Activated gamma-delta T cell (primary cell): ENCODE measurements at places on chromosomes 5 and 9.
A peak's percentile ranks its signal among the peaks of the same experiment; 100 is the strongest.

GRCh38 chr5:141490271-141490670, 1.4 kb downstream of the PCDHGC5 start:
- no peak for DNase-seq

- no peak for DNase-seq
Observed at GRCh38 chr9:35311891-35312639, 150.3 kb downstream of the UNC13B start.

DNA sequence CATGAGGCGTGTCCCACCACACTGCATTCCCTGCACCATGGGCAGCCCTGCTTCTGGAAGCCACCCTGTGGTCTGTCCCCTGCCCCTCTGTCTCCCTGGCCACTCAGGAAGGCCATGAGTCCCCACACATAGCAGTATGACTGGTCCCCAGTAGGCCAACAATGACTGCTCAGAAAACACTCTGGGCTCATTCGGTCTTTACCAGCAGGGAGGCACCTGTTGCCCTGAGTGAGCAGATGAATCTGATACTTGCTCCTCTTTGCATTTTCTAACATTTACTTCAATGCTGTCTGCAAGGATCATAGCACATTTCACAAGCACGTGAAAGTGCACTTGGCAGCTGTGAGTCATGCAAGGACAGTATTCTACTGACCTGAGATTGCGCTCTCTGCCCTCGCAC, 365.4 kb upstream of the IRX1 start:
- no peak for DNase-seq

DNA sequence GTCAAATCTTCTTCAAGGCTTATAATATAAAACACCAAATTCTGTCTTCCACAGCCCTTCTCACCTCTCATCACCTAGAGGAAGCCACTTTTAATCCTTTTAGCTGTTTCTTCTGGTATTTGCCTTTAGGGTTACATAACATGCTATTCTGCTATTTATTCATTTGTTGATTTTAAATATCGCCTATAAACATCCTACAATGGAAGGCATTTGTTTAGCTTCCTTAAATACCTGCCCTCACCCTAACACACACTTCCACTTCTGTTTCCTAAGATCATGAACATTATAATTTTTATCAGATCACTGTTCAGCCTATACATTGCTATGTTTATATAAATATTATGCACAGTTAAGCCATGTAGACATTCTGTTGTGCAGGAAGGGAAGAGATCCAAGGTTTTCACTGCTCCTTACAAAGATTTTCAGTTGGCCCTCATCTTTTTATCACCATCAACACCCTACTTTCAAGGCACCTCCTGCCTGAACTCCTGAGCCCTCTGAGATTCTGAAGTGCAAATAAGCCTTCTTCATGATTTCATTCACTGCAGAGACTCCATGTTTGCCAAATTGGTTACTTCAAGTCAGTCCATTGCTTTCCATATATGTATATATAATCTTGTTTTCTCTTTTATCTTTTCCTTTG, 356.9 kb upstream of the ACTBL2 start:
- DNase-seq: no peak

- no peak for DNase-seq
Observed at GRCh38 chr5:53067641-53068040, 41.9 kb downstream of the MOCS2 start.

GRCh38 chr5:170355601-170356098, 33.5 kb downstream of the KCNMB1 start:
- no peak for DNase-seq

- no peak for DNase-seq
Observed at GRCh38 chr5:138979684-138980280, 104.6 kb upstream of the LRRTM2 start.

DNA sequence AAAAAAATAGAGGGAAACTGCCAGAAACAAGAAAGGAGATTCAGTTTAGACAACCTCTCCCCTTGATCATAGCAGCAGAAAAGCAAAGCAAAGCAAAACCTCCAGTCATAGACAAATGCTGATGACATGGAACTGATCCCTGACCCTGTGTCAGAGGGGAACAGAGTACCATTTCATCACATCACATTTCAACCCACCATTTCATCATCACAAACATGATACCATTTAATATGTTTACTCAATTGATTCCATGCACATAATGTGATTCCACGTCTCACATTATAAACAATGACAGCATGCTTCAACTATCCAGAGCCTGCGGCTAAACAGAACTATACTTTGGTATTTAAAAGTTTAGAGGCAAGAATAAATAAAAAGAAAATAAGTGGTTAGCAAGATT, 28.7 kb upstream of the ACOT12 start:
- no peak for DNase-seq

DNA sequence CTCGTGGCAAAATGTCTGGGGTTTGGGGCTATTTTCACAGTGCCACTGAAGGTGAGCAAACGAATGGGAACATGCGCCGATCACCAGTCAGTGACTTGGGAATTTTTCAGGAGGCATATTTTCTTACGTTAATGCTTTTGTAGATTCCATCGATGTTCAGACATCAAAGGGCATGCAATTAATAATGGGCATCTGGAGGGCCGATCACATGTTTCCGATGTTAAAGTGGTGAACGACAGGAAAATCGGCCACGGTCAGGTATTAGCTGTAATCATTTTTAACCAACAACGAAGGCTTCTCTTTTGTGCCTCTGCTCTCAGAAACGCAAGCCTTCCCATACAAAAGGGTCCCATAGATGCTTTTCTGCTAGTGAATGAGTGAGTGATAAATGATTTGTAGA, 155.0 kb upstream of the PITX1 start:
- no peak for DNase-seq

GRCh38 chr5:78269088-78269703, 25.3 kb downstream of the AP3B1 start:
- no peak for DNase-seq

- DNase-seq: no peak
Observed at GRCh38 chr9:127557466-127557869, 54.6 kb upstream of the STXBP1 start.

GRCh38 chr9:68751556-68751955, 46.5 kb downstream of the PIP5K1B start:
- DNase-seq: no peak

- peak; percentile 66 for DNase-seq
Observed at GRCh38 chr9:128689293-128689774, 312 bp downstream of the SET start.

DNA sequence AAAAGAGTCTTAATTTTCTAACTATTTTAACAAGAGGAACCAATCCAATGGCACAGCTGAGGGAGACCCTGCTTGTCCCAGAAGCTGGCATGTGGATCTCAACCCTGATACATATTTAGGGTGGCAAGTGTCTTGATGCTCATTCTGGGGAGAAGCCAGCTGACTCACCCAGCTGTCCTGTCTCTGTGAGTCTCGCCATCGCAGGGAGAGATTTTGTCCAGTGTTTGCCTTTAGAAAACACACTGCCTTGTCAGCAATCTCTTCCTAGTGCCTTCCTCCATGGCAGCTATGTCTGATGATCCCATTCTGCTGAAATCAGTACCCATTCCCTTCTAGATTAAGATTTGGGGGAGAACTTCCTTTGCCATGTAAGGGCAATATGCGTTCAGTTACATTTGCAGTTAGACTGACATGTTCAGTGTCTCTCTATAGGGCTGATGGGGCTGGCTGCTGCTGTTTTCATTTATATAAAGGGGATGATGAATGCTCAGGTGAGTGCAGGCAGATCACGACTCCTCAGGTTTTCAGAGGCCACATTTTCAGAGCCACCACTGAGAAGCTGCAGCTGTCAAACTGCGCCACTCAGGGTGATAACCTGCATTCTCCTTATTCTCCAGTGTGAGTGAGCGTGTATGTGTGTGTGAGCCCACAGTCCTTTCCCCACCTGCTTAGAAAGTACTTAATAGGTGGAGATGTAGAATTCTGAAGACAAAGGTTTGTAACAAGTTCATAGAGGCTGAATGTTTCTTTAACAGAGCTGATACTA, 217.0 kb downstream of the GAS1 start:
- no peak for DNase-seq

DNA sequence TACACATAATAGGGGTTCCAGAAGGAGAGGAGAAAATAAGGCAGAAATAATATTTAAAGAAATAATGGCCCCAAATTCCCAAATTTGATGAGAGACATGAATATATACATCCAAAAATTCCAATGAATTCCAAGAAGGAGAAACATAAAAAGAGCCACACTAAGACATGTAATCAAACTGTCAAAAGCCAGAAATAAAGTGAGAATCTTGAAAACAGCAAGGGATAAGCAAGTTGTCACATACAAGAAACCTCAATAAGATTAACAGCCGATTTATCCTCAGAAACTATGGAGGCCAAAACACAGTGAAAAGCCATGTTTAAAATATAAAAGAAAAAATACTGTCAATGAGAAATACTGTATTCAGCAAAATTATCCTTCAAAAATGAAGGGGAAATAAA, 14.5 kb downstream of the CATSPER3 start:
- DNase-seq: no peak

DNA sequence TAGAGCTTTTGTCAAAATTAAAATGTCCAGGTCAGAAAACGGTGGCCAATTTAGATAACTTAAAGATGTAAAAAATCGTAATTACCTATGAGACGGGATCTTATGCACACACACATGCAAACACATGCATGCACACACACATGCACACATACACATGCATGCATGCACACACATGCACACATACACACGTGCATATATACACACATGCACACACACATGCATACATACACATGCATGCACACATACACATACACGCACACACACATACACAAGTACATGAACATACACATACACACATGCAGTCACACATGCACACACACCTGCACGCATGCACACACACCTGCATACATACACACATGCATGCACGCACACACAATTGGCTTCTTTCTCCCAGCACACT, 362.0 kb downstream of the IRX1 start:
- DNase-seq: no peak

- no peak for DNase-seq
Observed at GRCh38 chr5:110900829-110901228, 162.0 kb downstream of the SLC25A46 start.

- DNase-seq: no peak
Observed at GRCh38 chr9:138115506-138115905, 237.9 kb downstream of the CACNA1B start.

DNA sequence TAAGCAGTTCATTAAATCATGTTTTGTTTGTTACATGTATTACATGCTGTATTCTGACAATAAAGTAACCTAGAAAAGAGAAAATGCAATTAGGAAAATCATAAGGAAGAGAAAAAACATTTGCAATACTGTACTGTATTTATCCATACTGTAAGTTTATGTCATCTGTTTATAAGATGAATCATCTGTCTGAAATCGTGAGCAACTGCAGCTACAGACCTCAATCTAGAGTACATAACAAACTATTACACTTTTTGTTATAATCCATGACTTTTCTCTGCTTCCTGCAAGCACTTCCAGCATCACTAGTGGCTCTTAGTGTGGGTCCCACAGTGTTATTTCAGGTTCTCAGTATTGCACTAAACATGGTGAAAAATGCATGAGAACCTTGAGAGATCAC, 144.4 kb upstream of the NR4A3 start:
- DNase-seq: no peak

- DNase-seq: no peak
Observed at GRCh38 chr9:92612292-92612691, 57.6 kb downstream of the IPPK start.

DNA sequence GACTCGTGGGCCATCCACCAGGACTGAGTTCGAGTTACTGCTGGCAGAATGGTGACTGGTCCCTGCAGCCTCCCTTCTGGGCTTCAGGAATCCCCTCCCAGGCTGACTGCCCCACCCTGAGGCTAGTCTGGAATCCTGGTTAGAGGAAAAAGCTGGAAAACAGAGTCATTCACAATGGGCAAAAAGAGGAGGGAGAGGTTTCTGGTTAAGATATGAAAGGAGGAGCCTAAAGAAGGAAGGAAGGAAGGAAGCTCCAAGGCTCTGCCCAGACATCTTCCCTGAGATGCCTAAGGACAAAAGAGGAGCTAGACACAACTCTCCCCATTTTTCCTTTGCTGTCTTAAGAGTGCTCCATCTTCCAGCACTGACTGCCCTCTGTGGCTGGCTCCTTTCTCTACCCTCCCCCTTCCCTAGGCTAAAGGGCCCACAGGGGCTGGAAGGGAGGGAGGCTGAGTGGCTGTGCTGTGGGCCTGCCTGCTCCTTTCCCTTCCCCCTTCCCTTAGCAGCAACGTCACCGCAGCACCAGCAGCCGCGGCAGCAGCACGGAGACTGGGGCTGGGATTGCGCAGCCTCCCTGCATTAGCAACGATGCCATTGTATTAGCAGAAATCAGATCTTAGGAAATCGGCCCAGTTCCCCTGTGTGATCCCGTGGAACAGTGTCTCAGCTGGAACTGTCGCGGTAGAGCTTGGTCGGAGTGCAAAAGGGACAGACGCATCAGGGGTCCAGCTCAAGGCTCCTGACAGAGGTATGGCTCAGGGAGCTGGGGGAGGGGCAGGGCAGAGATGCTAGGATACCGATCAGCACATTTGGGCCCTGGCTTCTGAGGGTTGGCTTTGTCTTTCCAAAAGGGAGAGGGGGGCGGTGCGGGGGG, 48.7 kb downstream of the RUSC2 start:
- DNase-seq: no peak

DNA sequence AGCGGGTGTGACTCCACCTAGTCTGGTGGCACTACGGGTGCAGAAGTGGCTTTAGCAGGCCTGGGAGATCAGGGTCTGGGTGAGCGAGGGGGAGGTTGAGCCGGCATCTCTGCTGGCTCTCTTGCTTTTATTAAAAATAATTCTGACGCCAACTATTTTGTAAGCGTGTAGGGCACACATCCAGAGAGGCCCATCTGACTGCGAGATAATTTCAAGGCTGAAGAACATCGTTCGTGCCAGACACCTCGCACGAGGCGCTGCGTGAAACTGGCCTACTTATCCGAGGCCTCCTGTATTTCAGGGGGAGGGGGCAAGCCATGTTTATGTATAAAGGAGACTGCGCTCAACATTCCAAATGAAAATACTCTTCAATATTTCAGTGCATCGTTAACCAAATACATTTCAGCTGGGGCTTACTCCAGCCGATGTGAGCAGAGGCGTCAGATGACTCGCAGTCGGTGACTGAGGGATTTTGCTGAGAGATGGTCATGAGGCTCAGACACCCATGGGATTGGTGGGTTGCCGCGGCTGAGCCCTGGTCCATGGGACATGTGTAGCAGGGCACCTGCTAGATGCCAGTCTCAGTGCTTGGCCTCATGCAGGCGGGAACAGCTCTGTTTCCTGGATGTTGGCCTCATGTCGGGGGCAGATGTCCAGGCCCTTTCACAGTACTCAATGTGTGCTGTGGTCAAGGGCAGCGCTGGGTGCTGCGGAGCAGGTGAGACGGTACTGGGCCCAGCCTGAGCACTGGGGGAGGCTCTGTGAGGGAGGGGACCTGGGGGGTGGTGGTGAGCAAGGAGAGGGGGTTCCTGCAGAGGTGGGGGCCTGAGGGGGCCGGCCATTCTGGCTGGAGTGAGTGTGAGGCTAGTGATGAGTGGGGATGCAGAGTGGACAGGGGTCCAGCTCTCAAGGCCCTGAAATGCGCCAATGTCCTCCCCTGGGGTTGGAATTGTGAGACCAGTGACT, 201.5 kb downstream of the DAB2IP start:
- no peak for DNase-seq
